ENCODE measurements at places on chromosomes 11 and 22.

- DNase-seq: no peak
Measured at GRCh38 chr11:68403831-68404230, 56.7 kb upstream of the PPP6R3 start.

DNA sequence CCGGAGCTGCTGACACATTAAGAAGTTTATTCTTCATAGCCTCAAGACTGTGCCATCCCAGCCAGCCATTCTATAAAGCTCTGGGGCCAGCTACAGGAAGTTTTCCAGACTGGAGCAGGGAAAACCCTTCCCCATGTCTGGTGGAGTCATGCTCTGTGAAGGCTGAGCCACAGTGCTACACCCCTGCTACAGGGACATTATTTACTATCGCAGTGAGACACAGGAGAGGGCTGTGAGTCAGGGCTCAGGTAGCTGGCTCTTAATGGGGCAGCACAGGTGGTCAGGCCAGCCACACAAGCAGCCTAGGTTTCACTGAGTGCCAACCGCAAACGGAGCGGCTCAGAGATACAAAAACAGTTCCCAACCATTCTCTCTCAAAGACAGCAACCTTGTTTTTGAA, 12.1 kb downstream of the HPS4 start:
- DNase-seq: peak; percentile 22

DNA sequence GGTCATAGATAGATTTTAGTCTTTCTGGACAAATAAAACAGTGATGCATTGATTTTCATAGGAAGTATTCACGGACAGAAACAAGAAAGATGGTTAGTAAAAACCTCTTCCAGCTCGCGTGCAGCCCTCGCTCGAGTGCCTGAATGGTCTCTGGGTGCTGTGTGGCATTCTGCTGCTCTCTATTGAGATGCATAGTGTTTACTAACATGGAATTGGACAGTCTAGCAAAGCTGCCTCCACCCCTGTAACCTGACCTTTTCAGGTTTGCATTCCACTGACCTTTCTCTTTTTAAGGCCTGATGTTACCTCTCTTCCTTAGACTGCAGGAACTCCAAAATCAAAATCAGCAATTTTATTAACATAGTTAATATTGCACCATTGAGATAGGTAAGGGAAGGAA, 643.4 kb downstream of the JRKL start:
- DNase-seq: no peak

DNA sequence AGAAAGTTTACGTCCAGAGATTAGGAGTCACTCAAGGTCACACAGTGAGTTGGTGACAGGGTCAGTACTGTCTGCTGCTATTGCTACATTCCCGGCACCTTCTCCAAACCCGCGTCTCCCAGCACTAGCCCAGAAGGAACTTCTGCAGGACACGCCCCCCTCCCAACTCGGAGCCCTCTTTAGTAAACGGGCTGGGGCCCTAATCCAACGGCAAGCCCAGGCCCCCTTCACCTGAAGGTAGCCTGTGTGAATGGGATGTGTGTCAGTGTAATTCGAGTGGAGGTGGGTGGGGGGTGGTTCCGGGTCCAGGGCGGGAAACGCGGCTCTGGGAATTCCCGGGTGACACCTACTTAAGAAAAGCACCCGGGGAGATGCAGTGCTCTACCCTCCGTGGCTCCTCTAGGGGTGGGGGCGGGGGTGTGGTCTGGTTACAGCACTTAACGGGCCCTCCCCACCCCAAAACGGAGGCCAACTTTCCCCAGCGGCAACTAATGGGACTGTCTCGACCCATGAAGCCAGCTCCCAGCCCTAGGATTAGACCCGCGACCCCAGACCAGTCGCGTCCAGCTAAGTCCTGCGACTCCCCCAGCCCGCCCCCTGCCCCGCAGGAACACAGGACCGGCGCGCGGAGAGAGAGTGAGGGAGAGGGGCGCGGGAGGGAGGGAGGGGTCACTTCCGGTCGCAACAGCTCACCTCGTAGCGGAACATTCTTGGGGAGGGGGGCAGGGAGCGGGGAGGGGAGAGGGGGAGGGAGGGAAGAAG, 468 bp downstream of the PATL1 start:
- DNase-seq: peak; percentile 78

- no peak for DNase-seq
Measured at GRCh38 chr22:32343941-32344340, 13.7 kb upstream of the RFPL3 start.

DNA sequence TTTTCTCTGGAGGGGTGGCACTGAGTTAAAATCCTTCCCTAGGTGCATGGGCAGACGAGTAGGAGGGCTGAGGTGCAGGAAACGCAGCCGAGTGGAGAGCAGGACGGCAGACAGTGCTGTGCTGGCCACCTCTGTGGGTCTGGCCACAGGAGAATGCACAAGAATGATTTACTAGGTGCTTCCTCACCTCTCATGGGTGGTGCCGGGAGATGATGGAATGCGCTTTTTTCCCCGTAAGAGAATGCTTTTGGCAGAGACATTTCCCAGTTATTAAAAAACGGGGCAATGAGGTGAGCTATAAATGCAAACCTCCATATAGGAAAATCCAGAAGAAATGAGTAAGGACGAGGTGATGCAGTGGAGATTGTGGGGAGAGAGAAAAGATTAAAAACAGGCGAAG, 86.1 kb downstream of the ADAMTS15 start:
- no peak for DNase-seq

DNA sequence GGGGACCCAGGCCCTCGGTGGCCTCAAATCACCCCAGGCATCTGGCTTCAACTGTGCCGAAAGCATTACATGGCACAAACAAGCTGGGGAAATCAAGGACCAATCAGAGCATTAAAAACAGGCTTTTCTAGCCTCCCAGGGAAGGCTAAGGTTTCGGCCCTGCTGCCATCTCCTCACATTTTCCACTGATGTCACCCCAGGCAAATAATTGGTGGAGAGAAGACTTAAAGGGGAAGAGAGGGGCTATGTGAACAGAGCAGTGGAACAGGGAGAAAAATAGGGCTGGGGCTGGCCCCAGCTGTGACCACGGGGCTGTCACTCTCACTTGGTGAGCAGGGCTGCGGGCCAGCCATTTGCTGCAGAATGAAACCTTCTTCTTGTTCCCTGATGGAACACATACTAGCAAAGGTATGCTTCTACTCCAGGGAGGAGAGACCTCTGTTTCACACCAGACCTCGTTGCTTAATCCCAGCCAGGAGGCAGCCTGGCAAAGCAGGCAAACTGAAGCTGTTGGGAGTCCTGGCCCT, 581.3 kb downstream of the SOX6 start:
- DNase-seq: no peak

DNA sequence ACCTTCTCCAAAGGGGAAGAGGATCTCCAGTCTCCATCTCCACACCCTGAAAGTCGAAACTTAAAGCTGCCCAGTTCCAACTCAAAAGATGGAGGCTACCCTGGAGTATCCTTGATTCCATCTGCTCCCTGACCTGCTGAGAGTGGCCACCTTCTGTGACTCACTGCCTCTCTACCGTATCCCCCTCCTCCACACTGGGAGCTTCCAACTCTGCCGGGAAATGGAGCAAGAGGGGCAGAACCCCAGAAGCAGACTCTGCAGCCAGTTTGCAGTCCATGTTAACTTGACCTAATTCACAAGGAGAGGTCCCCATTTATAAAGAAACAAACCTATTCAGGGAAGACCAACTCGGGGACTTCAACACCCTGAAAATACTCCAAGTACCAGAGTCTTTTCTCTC, 22.0 kb upstream of the IRAG1 start:
- DNase-seq: no peak

GRCh38 chr22:39960791-39961746, 872 bp downstream of the TMA7B start:
- no peak for DNase-seq

GRCh38 chr11:75428281-75428724, 4.7 kb downstream of the KLHL35 start:
- DNase-seq: peak; percentile 87

- DNase-seq: no peak
Measured at GRCh38 chr11:15159085-15159484, 44.4 kb downstream of the INSC start.

GRCh38 chr22:36818010-36818642, 1.3 kb upstream of the PVALB start:
- DNase-seq: no peak

DNA sequence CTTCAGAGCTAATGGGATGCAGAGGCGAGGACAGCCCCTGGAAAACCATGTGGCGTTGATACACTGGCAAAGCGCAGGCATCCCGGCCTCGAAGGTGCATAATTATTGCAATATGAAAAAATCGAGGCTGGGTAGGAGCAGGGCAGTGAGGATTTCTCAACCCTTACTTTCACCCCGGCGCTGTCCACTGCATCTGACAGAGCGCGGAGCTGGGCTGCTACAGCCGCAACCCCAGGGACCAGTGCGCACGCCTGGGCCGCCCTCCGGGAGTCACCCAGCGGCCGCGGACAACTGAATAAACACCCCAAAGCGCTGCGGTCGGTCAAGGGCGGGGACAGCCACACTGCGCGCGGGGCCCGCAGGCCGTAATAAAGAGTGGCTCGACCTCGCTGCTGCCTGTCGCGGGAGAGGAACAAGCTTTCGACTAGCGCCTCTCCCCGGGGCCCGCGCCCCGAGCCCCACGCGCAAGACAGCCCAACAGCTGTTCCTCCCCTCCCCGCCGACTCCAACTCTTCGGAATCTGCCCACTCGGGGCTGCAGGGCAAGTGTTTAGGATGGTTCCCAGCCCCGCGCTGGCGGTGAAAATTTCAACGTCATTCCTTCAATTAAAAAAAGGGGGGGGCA, 3.6 kb upstream of the WT1 start:
- peak; percentile 45 for DNase-seq

GRCh38 chr11:121485216-121485615, 32.4 kb upstream of the SORL1-AS1 start:
- no peak for DNase-seq

DNA sequence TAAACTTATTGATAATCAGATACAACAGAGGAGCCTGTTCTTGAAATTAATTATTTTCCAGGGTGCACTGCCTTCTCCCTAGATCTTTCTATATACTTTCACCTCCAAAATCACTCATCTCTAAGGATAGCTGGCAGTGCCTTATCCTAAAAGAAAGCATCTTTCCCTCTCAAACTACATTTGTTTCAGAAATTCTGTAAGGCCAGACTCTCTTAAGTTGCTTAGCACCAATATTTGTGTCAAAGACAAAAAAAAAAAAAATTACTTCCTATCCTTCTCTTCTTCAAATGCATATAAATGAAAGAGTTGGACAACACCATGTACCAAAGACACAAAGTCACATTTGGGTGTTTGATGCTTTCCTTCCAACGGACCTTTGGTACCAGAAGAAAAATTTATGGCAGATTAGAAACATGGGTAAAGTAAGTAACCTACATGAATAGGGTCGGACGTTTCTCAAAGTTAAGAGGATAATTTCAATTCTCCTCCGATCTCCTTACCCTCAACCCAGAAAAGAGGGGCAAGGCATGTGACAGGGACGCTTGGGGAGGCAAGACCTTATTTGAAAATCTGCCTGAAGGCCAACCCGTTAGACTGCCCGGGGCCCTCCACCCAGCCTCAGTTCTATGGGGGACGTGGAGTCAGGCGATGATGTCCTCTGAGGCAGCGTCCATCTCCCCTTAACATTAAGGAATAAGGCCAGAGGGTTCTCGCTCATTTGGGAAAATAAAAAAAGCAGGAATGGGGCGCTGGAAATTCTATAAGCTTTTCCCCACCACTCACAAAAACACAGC, 66.3 kb downstream of the ETS1 start:
- DNase-seq: peak; percentile 64

DNA sequence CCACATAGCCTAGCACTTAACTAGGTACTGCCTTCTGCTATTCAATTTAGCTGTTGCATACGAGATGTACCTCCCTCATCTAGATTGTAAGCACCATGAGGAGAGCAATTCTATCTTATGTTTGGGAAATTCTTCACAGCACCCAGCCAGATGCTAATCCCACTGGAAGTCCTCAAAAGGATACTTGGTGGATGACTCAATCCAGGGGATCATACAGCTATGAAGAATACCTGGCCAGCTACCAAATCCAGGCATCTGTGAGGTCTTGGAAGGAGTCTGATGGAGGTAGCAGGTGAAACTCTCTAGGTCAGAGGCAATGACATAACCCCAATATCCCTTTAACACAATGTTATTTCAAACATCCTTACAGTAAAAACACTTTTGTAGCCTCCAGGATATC, 167.8 kb upstream of the NCAM1 start:
- DNase-seq: no peak

DNA sequence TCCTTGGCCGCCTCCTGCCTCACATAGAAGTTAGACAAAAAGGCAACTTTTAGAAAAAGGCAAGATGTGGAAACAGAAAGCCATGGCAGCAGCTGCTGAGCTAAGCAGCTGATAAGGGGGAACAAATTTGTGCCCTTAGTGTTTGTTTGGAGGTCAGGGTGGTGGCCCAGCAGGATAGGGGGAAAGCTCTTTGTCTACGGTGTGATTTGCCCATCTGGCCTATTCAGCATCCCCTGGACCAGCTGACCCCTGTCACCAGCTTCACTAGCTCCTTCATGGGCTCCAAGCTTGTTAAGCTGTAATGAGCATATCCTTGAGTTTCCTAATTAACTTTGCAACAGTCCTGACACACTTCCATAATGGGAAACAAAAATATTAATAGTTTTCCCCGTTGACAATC, 5.9 kb upstream of the ME3 start:
- DNase-seq: peak; percentile 49

DNA sequence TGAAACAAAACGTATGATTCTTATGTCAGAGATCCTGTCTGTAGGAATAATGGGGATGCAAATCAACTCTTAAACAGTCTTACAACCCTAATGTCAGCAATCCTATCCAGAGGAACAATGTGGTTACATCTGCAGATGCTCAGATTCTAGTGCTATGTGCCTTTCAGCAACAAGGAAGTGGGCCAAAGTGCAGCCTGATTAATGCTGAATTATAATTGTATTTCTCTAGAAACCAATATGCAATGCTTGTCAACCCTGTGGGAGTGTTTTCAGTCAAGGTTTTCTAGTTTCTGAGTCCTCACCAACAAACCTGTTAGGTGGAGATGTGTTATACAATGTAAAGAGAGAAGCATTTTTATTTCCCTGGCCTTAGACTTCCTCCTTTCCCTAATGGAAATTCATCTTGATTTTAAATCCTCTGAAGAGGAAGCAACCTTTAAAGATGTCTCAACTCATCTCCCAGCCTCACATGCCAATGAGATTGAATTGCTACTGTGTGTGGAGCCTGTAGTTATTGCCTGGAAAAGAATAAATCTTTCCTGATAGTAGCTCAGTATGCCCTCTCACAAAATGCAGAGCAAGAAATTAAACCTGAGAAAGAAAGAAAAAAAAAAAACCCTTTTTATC, 26.2 kb upstream of the TMEM123 start:
- no peak for DNase-seq
